ENCODE measurements at places on chromosomes 3 and 15. TPM values are rescaled to one million over a fixed set of nuclear protein-coding genes. Genes with fewer than 3 reads are reported as not detected.

Gene THSD4
- total RNA-seq: 42.6 TPM

Gene PIERCE2
- total RNA-seq: 2.1 TPM

Gene TMEM108
- under 0.01 TPM for total RNA-seq

Gene TM6SF1
- total RNA-seq: 0.85 TPM

Gene CCNDBP1
- total RNA-seq: 97.2 TPM

Gene RNU6-1
- not detected for total RNA-seq

Gene LDHAL6B
- not detected for total RNA-seq

Gene CCDC39
- total RNA-seq: not detected

Gene CYP8B1
- not detected for total RNA-seq

Gene SH3GL3
- total RNA-seq: not detected

Gene FBXL22
- total RNA-seq: 0.58 TPM

Gene UCN2
- 0.85 TPM for total RNA-seq
